NCI-H2081 (cell line): ENCODE measurements at places on chromosomes 6 and 20.

DNA sequence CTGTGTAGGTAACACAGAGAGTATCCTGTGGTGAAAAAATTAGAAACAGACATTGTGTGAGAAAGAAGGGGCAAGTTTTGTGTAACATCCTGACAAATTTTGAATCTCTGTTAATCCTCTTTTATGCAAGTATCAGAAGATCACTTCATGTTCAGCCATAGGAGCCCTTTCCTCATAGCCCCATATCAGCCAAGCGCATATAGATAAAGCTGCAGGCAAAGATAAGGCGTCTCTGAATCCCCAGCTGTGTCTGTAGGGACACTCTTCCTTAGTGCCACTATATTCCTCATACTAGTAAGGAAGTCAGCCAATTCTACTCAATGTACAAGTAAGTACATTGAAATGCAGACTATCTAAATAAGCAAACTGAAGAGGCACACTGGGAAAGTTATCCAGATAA lies 22.3 kb downstream of the HTR1E start:
- DNase-seq, result no peak

- DNase-seq, result no peak
Measured at GRCh38 chr20:41223112-41223511, 85.8 kb downstream of the PLCG1 start.

DNA sequence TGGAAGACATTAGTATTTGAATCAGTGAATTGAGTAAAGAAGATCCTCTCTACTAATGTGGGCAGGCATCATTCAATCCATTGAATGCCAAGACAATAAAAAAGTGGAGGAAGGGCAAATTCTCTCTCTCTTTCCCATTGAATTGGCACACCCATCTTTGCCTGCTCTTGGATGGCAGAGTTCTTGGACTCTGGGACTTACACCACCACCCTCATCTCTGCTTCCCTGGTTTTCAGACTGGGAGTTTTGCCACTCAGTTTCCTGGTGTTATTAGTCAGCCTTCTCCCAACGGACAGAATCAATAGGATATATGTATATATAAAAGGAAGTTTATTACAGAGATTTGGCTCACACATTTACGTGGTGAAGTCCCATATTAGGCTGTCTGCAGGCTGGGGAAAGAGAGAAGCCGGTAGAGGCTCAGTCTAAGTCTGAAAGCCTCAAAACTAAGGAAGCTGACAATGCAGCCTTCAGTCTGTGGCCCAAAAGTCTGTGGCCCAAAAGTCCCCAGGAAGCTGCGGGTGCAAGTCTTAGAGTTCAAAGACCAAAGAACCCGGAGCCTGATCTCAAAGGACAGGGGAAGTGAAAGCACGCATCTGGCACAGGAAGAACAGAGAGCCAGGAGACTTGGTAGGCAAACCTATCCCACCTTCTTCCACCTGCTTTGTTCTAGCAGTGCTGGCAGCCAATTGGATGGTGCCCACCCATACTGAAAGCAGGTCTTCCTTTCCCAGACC lies 64.4 kb downstream of the SMPDL3A start:
- no peak for DNase-seq

DNA sequence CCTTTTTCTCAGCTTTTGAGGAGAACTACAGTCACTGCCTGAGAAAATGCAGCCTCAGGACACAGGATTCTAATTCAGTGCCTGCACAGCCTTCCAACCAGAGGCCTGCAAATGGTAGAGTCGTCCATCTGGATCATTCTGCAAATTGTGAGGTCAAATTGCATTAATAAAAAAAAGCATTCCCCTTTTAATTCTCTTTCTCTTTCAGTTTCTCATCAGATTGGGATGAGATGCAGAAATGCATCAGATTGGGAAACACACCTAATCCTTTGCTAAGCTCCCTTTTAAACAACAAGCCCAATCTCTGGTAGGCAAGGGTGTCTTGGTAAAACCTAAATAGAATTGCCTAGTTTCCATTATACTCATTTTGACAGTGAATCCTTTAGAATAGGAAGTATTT lies 838.8 kb downstream of the MAFB start:
- DNase-seq, result no peak

DNA sequence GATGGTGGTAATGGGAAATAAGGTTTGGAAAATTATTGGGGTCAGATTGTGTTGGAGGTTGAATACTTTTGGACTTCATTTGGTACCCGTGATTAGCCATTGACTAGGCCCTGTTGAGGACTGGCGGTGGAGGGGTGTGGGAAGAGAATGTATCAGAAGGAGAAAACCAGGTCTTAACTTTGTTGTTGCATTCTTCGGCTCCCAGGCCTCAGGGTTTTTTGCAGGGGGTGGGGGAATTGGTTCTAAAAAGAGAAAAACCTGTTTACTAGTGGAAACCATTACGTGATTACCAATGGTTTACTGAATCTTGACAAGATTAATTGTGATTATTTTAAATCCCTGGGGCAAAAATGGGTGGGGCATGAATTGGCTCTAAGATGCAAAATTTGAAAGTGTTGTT lies 85.1 kb downstream of the PHF20 start:
- no peak for DNase-seq

DNA sequence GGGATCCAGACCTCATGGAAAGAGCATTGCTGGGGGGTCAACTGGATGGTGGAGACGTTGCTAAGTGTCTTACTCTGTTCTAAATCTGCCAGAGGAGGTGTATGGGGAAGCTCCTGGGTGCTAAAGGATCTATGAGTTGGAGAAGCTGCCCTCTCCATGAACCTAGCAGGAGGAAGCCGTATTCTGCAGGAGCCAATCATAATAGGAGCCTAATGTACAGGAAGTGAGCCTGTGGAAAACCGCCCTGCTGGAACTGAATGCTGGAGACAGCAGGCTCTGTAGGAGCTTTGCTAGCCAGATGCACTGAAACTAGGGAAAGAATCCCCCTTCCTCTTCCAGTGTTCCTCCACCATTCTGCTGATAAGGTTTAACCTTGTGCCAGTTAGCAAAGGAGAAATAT lies 10.9 kb downstream of the CASP8AP2 start:
- peak; percentile 48 for DNase-seq

GRCh38 chr20:9409352-9409751 lies 105.0 kb upstream of the LAMP5 start:
- DNase-seq, result no peak

- DNase-seq, result no peak
Measured at GRCh38 chr6:170244721-170245474, 46.0 kb downstream of the DLL1 start.
